ENCODE measurements at places on chromosomes 12 and 14. TPM values are rescaled to one million over a fixed set of nuclear protein-coding genes. Genes with fewer than 3 reads are reported as not detected.

DNA sequence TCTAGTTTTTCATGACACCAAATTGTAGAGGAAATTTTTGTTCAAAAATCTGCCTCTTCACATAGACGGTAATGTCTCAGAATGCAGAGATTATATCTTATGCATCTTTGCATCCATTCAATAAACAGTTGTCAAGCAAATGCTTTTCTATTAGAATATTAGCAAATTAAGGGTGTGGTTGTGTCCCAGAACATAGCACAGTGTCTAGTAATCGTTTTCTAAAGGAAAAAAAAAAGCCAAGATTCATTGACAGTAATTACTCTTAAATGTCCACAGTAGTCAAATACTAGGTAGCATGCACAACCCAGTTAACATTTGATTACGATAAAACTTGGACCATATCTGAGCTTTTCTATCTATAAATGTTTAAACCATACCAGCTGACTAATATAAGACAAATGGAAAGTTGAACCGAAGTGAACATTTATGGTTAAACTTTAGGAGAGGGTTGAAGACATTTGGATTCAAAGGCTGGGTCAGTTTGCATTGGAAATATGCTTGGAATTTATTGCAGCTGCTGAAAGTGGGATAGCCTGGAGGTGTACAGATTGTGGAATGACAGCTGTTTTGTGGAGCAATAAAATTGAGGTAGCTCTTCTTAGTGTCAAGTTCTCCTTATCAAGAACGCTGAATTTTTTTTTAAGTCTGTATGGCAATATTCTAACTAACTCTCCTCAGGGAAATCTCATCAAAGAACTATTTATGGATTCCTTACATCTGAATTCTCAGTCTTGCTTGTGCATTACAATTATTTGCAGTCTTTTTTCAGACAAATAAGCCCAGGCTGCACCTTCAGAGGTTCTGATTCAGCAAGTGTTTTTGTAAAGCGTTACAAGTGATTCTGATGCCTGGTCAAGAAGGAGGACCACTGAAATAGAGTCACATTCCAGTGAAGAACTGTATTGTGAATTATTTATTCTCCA lies 66.7 kb upstream of the ATP2B1 start:
- no peak for ATAC-seq

DNA sequence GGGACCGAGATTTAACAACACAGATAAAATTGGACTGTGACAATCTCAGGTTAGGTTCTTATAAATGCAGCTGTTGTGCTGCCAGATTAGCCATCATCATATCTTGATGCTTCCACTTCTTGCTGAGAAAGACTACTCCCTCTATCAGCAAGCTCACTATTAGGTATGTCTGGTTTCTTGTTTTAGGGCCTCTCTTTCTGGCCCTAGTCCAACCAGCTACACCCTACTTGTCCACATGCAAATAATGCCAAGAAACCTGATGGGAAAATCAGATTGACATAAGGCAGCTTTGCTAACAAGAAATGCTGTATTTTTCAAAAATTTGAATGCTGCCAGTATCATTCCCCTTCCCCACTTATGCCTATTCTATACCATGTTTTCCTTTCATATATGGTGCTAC lies 296.0 kb downstream of the RMST start:
- no peak for ATAC-seq

DNA sequence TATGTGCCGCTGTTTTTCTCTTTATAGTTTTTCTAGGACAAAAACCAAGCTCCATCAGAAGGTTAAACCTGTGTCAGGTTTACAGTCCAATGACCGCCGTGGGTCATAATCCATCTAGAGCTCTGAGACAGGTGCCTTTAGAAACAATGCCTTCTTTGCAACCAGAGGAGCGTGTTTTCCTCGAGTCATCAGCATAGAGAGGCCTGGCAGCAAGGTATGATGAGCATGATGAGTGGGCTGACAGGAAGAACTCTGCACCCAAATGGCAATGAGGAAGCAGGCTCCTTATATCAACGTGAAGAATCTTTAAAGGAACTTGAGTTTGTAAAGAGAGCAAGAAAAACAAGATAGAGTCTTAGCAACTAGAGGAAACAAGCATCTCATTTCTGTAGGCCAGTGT lies 60.5 kb upstream of the NUDT4 start:
- ATAC-seq, result no peak

The TIGAR gene
- total RNA-seq, result 10.5 TPM

The AQP6 gene
- total RNA-seq, result not detected

GRCh38 chr12:3152011-3152511 lies 74.9 kb downstream of the TSPAN9 start:
- no peak for ATAC-seq

DNA sequence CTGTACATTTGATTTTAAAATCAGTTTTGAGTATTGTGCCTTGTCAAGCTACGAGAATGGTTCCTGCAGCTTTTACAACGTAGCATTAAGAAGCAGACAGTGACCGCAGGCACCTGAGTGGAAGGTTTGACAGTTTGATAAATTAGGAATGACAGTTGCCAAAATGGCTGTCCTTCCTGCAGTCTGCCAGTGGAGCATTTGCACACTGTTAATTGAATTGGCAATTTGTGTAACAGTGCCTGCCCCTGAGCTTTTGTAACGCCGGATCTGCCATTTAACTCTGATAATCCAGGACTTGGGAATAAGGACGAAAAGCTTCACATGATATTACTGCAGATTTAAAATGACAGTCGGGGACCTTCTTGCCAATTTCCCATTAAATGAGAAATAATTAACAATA lies 385.3 kb downstream of the NPAS3 start:
- ATAC-seq, result no peak

DNA sequence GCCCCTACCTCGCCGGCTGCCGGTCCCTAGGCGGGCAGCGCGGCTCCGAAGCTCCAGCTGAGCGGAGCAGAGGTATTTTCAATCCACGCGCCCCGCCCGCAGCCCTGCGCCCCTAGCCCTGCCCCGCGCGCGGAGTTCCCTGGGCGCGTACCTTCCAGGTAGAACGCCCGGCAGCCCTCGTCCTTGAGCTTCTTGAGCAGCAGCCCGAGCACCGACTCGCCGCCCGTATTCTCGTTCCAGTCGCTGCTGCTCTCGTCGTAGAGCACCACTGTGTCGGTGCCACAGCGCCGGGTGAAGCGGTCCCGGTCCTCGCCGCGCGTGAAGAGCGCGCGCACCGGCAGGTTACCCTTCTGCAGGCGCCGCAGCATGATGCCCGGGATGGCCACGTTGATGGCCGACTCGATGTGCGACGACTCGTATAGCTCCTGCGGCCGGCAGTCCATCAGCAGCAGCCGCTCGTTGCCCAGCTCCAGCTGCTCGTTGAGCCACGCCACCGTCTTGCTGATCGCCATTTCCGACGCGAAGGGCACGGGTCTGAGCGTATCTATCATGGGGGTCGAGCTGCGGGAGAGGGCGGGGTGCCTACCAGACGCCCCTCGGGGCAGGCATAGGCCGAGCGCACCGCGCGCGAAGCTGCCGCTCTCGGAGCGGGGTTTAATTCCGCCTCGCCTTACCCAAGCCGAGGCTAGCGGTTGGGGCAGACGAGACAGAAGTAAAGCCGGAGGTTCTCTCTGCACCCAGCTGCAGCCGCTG lies 636 bp downstream of the DUSP6 start:
- peak; percentile 1 for ATAC-seq

GRCh38 chr12:77202457-77203060 lies 137.2 kb upstream of the E2F7 start:
- no peak for ATAC-seq

DNA sequence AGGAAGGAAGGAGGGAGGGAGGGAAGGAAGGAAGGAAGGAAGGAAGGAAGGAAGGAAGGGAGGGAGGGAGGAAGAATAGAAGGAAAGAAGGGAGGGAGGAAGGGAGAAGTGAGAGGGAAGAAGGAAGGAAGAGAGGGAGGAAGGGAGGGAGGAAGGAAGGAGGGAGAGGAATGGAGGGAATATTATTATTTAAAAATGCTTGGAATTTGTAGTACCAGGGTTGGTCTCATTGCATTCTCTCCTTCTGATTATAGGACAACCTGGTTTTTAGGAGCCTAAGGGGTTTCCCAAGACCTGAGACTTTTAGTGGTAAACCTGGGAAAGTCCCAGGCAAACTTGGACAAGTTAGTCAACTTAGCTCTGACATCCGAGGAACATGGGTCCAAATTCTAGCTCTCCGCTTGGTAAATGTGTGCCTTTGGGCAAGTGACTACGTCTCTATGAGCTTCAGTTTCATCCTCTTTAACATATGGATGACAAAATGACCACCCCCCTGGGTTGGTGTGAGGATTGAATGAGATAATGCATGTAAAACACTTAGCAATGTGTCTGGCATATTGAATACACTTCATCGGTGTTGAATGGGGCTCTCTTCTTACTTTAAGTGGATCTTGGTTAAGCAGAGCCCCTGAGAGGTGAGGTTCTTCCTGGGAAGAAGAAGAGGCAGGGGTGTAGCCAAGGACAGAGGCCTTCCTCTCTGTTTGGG lies 690.7 kb upstream of the TBX3 start:
- ATAC-seq, result no peak

DNA sequence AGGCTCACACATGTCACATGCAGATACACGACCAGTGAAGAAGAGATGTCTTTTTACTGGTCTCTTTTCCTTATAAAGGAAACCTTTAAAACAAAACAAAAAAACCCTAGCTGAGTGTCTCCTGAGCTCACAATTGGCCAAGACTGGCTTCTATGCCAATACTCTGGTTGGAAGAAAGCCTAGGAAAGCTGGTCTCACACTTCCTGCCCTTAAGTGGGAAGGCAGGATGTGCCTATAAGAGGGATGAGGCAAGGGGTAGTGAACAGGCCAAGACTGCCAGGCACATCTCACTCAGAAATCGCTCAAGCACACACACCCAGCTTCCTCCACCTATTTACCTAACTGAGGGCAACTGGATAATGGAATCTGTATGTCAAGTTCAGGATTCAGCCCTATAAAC lies 50.0 kb downstream of the SOCS2 start:
- no peak for ATAC-seq

- no peak for ATAC-seq
These were observed 96.2 kb upstream of the MED13L start for GRCh38 chr12:116373572-116374206.

The DLK1 gene
- total RNA-seq, result not detected

GRCh38 chr14:65872536-65872935 lies 460.0 kb downstream of the FUT8 start:
- ATAC-seq, result no peak

The TRIP11 gene
- total RNA-seq, result 39.3 TPM

GRCh38 chr12:67411562-67411961 lies 142.4 kb downstream of the CAND1 start:
- ATAC-seq, result no peak

DNA sequence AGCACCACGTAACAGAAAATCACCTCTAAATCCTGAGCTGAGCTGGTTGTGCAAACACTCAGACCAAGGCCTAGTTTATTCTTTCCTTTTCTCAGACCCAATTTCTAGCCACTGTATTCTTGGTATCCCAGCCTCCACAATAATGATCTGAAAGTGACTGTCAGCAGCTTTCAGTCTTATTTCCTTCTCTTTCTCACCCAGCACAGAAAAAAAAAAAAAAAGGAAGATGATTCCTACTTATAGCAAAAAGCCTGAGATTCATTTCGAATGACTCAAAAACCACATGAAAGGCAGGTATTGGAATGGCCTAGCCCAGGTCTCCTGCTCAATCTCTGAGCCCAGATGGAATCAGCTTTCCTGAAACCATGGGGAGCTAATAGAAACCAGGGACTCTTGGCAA lies 298.6 kb upstream of the PPFIA2 start:
- no peak for ATAC-seq

DNA sequence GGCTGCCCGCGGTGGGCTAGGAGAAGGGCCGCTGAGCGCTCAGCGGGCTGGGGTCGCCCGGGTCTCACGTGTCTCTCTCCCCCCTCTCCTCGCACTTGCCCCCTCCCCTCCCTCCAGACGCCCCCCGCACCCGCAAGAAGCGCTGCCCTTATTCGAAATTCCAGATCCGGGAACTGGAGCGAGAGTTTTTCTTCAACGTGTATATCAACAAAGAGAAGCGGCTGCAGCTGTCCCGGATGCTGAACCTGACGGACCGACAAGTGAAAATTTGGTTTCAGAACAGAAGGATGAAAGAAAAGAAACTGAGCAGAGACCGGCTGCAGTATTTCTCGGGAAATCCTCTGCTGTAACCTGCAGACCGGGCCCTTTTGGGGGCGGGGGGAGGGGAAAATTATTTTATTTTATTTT lies 314 bp upstream of the HOTAIR start:
- ATAC-seq, result no peak

GRCh38 chr12:52217223-52217622 lies 15.8 kb upstream of the KRT7 start:
- no peak for ATAC-seq

The TCL1B gene
- total RNA-seq, result not detected

GRCh38 chr14:104202259-104203070 lies 64.1 kb downstream of the KIF26A start:
- ATAC-seq, result no peak

The GNB3 gene
- 1.1 TPM for total RNA-seq

The SLCO1C1 gene
- total RNA-seq, result 0.93 TPM

DNA sequence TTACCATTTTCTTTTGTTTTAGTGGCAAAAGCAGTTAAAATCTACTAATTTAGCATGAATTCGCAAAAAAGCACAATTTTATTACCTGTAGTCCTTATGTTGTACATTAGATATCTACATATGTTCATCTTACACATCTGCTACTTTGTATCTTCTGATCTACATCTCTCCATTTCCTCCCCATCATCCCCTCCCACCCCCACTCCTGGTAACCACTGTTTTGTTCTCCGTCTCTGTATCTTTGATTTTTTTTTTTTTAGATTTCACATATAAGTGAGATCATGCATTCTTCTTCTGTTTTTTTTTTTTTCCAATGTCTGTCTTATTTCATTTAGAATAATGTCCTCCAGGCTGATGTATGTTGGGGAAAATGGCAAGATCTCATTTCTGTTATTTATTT lies 922.7 kb downstream of the VRK1 start:
- ATAC-seq, result no peak

DNA sequence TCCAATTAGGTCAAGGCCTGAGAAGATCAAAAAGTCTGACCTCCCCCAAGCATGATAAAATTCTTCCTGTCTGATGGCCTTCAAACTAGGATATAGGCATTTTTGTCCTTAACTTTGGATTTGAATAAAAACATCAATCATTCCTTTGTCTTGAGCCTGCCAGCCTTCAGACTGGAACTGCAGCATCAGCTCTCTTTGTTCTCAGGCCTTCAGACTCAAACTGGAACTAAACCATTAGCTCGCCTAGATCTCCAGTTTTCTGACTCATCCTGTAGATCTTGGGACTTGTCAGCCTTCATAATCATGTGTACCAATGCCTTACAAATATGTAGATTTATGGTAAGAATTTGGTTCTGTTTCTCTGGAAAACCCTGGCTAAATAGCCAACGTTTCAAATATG lies 721.7 kb downstream of the GALC start:
- no peak for ATAC-seq

DNA sequence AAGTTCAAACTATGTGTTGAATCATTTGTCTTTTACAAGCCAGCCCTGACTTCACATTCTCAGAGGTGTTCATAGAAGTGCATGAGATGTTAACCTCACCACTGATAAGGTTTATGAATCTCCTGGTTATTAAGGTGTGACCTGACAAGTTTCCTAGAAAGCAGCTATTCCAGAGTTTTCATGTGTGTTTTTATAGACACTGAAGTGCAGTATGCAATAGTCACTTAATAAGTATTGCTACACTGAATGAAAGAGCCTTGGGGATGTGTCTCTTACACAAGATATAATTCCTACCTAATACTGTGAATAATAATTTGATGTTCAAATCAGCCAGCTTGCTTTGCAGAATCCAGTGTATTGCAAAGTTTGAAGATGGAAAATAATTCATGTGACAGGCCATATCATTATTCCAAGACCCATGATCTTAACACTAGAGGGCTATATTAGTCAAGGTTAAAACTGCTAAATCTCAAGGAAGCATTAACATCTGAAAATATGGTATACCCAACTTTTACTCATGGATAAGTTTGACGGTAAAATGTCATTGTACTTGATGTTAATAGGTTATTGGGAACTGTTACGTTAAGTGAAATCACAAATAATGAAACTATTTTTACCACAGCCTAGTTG lies 13.0 kb downstream of the SLC25A3 start:
- ATAC-seq, result no peak
